Type B pancreatic cell (in vitro differentiated cells): ENCODE measurements at places on chromosomes 5 and 9. TPM values are rescaled to one million over a fixed set of nuclear protein-coding genes. Genes with fewer than 3 reads are reported as not detected.

- no peak for DNase-seq
These were observed 64.1 kb downstream of the SLCO4C1 start for GRCh38 chr5:102231693-102232619.

DNA sequence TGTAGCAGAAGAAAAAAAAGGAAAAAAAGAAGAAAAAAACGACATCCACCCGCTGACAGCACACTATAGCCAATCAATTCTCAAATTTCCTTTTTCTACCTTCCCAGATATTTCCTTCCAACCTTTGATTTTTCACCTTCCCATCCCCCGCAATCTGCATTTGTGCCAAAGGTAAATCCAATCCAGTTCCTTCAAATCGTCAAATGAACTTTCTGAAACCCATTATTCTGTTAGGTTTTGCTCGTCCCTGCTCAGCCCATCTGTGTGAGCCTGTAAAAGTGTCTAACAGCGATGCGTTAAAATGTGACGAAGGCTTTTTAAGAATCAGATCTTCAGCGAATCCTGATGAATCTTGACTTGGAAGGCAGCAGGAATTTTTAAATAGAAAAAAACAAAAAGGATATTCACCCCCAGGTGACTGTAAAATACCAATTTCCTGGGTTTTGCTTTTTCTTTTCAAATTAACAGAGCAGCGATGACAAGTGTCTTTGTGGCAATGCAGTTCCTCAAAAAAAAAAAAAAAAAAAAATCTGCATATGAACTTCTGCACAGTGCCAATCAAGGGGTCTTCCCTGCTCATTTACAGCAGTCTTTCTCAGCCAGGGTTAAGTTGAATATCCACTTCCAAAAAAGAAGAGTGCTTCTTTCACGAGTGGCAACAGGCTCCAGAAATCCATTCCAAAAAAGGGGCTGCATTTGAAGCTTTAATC is 367 bp upstream of the SHC3 start:
- no peak for DNase-seq

DNA sequence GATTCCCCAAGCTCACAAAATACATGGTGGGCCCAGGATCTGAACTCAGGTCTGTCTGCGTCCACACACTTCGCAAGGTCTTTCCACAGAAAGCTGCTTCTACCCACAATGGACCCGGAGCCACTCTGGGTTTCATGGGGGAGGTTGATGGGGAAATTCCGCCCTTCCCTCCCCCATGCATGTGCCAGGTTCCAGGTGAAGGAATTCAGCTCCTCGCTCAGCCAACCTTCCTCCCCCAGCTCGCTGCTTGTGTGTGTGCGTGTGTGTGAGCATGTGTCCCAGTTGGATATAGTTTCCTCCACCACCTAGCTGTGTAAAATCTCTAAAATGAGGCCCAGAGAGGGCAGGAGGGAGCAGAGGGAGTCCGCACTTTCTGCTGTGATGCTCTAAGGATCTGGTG is 1.0 kb downstream of the PTGS1 start:
- no peak for DNase-seq

- DNase-seq: no peak
These were observed 335.7 kb downstream of the PRELID2 start for GRCh38 chr5:145499483-145499882.

DNA sequence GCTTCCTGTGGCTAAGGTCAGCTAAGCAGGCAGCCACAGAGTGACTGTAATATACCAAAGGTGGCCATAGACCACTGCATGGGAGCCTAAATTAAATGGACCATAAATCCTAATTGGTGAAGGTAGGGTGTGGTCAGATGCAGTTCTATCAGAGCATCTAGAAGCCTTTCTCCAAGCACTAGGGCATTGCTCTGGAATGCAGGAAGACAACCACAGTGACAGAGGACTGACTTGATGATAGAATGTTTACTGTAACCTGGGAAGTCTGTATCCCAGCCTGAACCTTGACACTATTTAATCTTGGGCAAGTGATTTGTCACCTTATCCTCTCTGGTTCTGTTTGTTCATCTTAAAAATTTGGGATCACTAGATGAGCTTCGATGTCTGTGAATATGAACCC is 2.3 kb downstream of the FBXO38 start:
- DNase-seq: no peak

The PTCH1 gene
- 41.7 and 123 TPM in 2 replicates for total RNA-seq

- no peak for DNase-seq
These were observed 615.0 kb upstream of the CHD1 start for GRCh38 chr5:99543841-99544240.

- DNase-seq: no peak
These were observed 599.7 kb upstream of the FTMT start for GRCh38 chr5:121251954-121252353.

DNA sequence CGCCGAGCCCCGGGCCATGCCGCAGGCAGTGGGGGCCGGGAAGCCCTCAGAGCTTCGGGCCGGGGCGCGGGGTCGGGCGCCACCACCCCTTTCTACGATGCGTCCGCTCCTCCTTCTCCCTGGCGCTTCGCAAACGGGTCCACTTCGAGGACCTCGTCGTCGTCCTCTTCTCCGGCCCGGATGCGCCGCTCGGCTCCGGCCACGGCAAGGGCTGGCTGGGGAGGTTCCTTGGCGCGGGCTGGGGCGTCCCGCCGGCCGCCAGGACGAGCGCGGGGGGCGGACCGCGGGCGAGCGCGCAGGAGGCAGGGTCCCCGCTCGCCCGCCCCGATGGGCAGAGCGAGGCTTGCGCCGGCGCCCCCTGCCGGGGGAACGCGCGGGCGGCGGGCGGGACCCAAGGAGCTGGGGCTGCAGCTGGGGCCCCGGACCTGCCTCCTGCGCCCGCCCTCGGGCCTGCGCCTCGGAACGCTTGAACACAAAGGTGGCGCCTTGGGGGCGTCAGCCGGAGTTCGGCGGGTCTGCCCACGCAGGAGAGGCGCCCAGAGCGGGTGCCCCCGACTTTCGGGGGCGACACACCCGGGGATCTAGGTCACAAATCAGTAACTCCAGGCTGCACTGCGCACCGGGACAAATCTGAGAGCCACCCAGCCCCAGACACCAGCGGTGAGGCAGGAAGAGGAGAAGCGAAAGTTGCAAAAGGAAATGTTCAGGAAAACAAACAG is at the start of gene ROR2:
ROR2 (minus strand) TSS at position 283 of the 719 bp plus-strand sequence.
- peak; percentile 93 for DNase-seq

DNA sequence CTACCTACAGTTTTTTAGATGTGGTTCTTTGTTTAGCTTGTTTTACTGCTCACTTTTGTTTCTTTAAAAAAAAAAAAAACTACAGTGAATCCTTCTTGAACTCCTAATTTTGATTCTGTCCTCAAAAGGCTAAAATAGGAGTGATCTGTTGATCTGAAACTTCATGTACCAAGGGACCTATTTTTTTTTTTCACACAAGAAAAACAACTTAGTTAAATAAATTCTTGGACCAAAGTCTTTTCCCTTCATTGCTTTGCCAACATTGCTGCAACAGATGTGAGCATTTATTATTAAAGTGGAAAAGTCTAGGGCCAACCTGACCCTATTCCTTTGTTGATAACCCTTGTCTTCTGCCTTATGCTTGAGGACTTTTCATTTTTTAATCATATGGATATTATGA is 236.8 kb downstream of the ARHGEF28 start:
- no peak for DNase-seq

- no peak for DNase-seq
These were observed 42.0 kb downstream of the UBE2QL1 start for GRCh38 chr5:6490693-6491092.

The CD74 gene
- 24.9 and 37.2 TPM in 2 replicates for total RNA-seq
